ENCODE measurements at places on chromosomes 2 and 18. TPM values are rescaled to one million over a fixed set of nuclear protein-coding genes. Genes with fewer than 3 reads are reported as not detected.
A peak's percentile ranks its signal among the peaks of the same experiment; 100 is the strongest.

GRCh38 chr2:85472261-85472660, 53.7 kb downstream of the SH2D6 start:
- H3K36me3 ChIP-seq = no peaks in the 10 kb centered on the region
- H3K27ac ChIP-seq = no peak overlapping the region
- H3K27me3 ChIP-seq = no peaks in the 10 kb centered on the region
- H3K4me3 ChIP-seq = no peak overlapping the region

- no peak overlapping the region for H3K27ac ChIP-seq
- H3K27me3 ChIP-seq = no peaks in the 10 kb centered on the region
- no peak for DNase-seq
- no peaks in the 10 kb centered on the region for H3K4me1 ChIP-seq
- H3K36me3 ChIP-seq = no peaks in the 10 kb centered on the region
Observed at GRCh38 chr2:208579678-208580077, 173.1 kb downstream of the PTH2R start.

GRCh38 chr2:39867268-39867667, 88.2 kb upstream of the THUMPD2 start:
- H3K4me3 ChIP-seq = no peak overlapping the region
- no peaks in the 10 kb centered on the region for H3K27me3 ChIP-seq
- no peaks in the 10 kb centered on the region for H3K4me1 ChIP-seq
- DNase-seq = no peak

GRCh38 chr2:8535469-8535795, 146.4 kb upstream of the ID2 start:
- peaks cover 32% of the 10 kb centered on the region for H3K4me1 ChIP-seq
- H3K4me3 ChIP-seq = no peak overlapping the region
- H3K27me3 ChIP-seq = no peaks in the 10 kb centered on the region
- H3K36me3 ChIP-seq = no peaks in the 10 kb centered on the region
- H3K27ac ChIP-seq = peak overlapping the region; percentile 82

DNA sequence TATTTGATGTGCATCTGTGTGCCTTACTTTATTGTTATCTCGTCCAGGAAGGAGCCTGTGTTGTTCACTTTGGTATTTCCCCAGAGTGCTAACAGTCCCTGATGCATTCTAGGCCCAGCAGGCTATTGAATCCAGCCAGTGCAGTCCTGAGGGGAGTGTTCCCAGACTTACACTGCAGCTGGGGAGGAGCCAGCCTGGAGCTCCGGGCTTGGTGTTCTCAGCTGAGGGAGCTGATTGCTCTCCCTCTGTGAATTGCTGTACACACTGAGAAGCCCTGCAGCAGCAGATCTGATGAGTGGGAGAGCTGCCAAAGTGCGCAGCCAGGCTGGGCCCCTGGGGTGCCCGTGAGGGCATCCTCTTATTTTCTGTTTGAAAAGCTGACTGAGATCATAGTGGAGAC, 159.2 kb downstream of the GALNT3 start:
- H3K27me3 ChIP-seq = no peaks in the 10 kb centered on the region
- H3K4me1 ChIP-seq = no peaks in the 10 kb centered on the region

DNA sequence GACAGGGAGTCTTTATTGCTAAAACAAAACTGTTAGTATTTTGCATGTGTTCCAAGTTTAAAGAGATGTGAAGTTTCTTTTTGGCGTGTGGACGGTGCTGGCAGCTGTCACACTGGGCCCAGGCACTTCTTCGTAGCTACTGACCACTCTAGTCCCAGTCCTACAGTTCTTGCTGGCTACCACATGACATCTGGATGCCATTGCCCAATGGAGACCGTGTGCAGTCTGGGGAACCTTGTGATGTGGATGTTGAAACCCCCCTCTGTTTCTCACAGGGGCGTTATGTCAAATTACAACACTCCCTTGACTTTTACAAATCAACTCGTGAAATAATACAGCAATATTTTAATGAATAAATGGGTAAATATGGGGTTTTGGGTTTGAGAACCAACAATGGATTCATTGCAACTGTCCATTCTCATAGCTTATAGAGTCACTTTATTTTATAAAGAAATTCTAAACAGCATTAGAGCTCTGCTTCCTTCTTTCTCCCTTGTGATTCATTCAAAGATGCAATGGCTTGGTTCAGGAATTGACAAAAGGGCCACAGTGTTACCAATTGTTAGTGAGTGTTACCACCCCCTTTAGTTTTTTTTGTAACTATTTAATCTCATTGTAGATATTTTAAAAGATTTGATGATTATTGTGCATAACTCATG, 1.2 kb downstream of the GPD2 start:
- no peaks in the 10 kb centered on the region for H3K27me3 ChIP-seq
- DNase-seq = no peak
- H3K27ac ChIP-seq = peak overlapping the region; percentile 98
- H3K4me1 ChIP-seq = no peaks in the 10 kb centered on the region

DNA sequence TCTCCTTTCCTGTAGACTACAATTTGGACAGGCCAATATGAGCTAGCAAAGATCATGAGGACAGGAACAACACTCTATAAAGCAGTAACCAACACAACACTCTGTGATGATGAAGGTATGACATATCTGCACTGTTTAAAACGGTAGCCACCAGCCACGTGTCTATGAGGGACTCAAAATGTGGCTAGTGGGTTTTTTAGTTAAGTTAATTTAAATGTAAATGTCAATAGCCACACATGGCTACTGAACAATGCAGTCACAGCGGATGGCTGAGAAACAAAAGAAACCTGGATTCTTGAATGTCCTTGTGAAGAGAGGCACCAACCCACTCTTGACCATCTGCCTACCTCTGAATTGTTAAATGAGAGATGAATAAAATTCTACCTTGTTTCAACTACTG, 33.9 kb downstream of the FANCL start:
- no peak for DNase-seq
- no peak overlapping the region for H3K27ac ChIP-seq
- no peak overlapping the region for H3K4me3 ChIP-seq
- H3K4me1 ChIP-seq = no peaks in the 10 kb centered on the region
- no peaks in the 10 kb centered on the region for H3K36me3 ChIP-seq

- no peaks in the 10 kb centered on the region for H3K4me1 ChIP-seq
- no peak overlapping the region for H3K4me3 ChIP-seq
- no peaks in the 10 kb centered on the region for H3K36me3 ChIP-seq
- DNase-seq = no peak
Observed at GRCh38 chr18:549967-550366, 30.2 kb upstream of the CETN1 start.

DNA sequence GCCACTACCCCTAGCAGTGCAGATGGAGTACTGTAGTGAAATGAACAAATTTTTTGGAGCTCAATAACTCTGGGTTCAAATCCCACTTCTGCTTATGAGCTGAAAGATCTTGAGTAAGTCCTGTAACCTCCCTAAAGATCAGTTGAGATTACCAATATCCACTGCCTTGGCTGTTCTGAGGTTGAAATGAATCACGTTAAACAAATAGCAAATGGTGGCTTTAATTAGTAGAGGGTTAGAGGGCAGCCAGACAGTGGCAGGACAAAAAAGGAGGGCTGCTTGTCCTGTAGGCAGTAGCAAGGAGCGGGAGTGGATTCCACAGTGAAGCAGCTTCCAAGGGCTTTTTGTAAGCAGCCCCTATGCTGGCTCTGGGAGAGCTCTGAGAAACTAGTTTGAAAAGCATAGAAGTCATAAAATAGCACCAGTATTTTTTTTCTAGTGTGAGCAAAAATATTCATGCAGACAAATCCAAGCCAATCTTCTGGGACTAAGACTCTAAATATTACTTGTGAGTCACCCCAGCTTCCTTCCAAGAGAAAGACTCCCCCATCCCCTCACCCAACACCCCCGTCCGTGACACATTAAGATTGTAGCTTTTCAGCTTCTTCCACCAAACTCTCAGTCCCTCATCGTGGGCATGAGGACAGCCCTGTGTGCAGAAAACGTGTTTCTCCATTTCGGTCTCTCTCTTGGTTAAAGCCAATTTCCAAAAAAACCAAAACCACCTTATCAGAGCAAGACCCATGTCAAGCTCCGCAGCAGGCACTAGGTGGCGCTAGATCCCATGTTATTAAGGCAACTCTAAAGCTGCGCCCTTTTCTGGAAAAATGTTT, 123.5 kb upstream of the LGALSL start:
- H3K36me3 ChIP-seq = no peaks in the 10 kb centered on the region
- H3K4me3 ChIP-seq = peak overlapping the region; percentile 23
- peak; percentile 67 for DNase-seq
- no peaks in the 10 kb centered on the region for H3K27me3 ChIP-seq

GRCh38 chr2:71226096-71226964, 573 bp downstream of the PAIP2B start:
- no peaks in the 10 kb centered on the region for H3K36me3 ChIP-seq
- peak overlapping the region; percentile 83 for H3K4me3 ChIP-seq
- H3K4me1 ChIP-seq = no peaks in the 10 kb centered on the region
- DNase-seq = peak; percentile 58
- H3K27ac ChIP-seq = peak overlapping the region; percentile 90

- no peaks in the 10 kb centered on the region for H3K4me1 ChIP-seq
- no peaks in the 10 kb centered on the region for H3K27me3 ChIP-seq
- H3K4me3 ChIP-seq = peak overlapping the region; percentile 27
- no peaks in the 10 kb centered on the region for H3K36me3 ChIP-seq
- DNase-seq = no peak
Observed at GRCh38 chr18:36299015-36299414, 1.5 kb downstream of the FHOD3 start.

GRCh38 chr2:128374001-128374710, 55.5 kb upstream of the HS6ST1 start:
- H3K27ac ChIP-seq = peak overlapping the region; percentile 76
- H3K4me1 ChIP-seq = peaks cover 7% of the 10 kb centered on the region
- no peaks in the 10 kb centered on the region for H3K36me3 ChIP-seq
- H3K4me3 ChIP-seq = no peak overlapping the region

GRCh38 chr2:75204833-75205232, 5.5 kb upstream of the TACR1 start:
- H3K4me1 ChIP-seq = no peaks in the 10 kb centered on the region
- DNase-seq = no peak
- H3K27me3 ChIP-seq = no peaks in the 10 kb centered on the region
- H3K36me3 ChIP-seq = no peaks in the 10 kb centered on the region
- no peak overlapping the region for H3K27ac ChIP-seq
- no peak overlapping the region for H3K4me3 ChIP-seq

GRCh38 chr2:9102861-9103662, 99.6 kb upstream of the MBOAT2 start:
- H3K27me3 ChIP-seq = no peaks in the 10 kb centered on the region
- no peak overlapping the region for H3K4me3 ChIP-seq

- H3K4me3 ChIP-seq = no peak overlapping the region
- no peak overlapping the region for H3K27ac ChIP-seq
Observed at GRCh38 chr2:235366390-235366789, 127.5 kb upstream of the AGAP1 start.

DNA sequence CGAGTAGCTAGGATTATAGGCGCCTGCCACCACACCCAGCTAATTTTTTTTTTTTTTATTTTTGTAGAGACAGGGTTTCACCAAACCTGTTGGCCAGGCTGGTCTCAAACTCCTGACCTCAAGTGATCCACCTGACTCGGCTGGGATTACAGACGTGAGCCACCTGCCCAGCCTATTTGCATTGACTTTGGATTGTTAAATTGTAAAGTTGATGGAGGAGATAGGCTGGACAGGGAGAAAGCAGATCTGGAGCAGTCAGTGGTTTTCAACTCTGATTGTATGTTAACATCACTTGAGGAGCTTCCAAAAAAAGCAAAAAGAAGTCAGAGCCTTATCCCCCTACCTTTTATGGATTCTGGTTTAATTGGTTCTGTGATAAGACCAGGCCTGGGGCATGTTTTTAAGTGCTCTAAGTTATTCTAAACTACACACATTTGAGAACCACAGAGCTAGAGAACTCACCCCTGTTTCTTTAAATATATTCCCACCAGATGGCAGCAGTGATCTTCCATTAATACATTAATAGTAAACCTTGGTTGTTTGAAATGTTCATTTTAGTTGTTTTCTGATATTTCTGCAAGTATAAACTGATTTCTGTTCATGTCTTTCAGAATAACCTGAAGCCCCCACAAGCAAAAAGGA, 7.5 kb downstream of the C2orf49 start:
- H3K36me3 ChIP-seq = no peaks in the 10 kb centered on the region
- H3K27me3 ChIP-seq = no peaks in the 10 kb centered on the region
- no peaks in the 10 kb centered on the region for H3K4me1 ChIP-seq
- no peak overlapping the region for H3K4me3 ChIP-seq
- no peak overlapping the region for H3K27ac ChIP-seq
- no peak for DNase-seq

- no peaks in the 10 kb centered on the region for H3K4me1 ChIP-seq
- H3K27me3 ChIP-seq = no peaks in the 10 kb centered on the region
- peak overlapping the region; percentile 12 for H3K27ac ChIP-seq
- no peak for DNase-seq
Observed at GRCh38 chr2:71935262-71935848, 212.3 kb downstream of the CYP26B1 start.

GRCh38 chr2:68107475-68107874, 44.7 kb upstream of the C1D start:
- no peaks in the 10 kb centered on the region for H3K27me3 ChIP-seq
- H3K4me1 ChIP-seq = no peaks in the 10 kb centered on the region
- DNase-seq = no peak

GRCh38 chr2:208713066-208713745, 306.6 kb downstream of the PTH2R start:
- no peaks in the 10 kb centered on the region for H3K4me1 ChIP-seq
- H3K36me3 ChIP-seq = no peaks in the 10 kb centered on the region
- H3K4me3 ChIP-seq = no peak overlapping the region

GRCh38 chr18:50610349-50610748, 50.5 kb downstream of the MAPK4 start:
- DNase-seq = no peak
- H3K27me3 ChIP-seq = no peaks in the 10 kb centered on the region
- no peaks in the 10 kb centered on the region for H3K4me1 ChIP-seq
- H3K36me3 ChIP-seq = no peaks in the 10 kb centered on the region
- H3K4me3 ChIP-seq = no peak overlapping the region

The SAG gene
- not detected for total RNA-seq

The UGT1A3 gene
- total RNA-seq = not detected

The SERPINB10 gene
- total RNA-seq = not detected

The GULP1 gene
- 47.9 TPM for total RNA-seq

Data from breast epithelium (tissue), 4 donors.